ENCODE measurements at places on chromosomes 12 and 14.

DNA sequence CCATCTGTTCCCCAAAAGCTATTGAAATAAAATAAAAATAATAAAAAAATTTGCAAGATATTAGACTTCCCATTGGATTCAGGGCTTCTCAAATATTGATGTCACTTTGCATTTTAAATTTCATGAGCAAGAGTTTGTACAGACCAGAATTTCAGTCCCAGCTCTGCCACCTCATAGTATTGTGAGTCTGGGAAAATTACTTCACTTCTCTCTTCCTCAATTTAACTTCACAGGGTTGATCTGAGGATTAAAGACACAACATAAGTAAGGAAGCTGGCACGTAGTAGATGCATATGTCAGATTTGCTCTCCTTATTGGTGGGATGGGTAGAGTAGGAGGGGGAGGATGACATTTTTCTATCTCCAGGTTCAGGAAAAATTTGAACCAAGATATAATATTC, 32.8 kb downstream of the COX8C start:
- DNase-seq: no peak

- no peak for DNase-seq
Observed at GRCh38 chr12:116372815-116373214, 95.3 kb upstream of the MED13L start.

DNA sequence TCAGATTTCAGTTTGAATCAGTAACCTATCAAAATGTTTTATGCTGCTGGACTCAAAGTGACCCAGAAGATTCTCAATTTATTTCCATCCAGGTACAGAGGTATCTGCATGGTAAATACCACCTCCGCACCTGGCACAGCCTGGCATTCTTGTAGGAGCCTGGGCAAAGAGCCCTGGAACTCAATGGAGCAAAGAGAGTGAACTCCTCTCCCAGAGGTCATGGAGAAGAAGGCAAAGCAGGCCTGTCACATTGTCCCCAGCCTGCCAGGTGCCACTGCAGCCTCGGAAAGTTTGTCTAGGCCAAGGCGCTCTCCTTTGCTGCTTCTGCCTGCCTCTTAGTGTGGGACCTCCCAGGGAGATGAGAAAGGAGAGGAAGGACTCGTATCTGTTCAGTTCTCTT, 319.8 kb downstream of the ZFP36L1 start:
- no peak for DNase-seq

- DNase-seq: no peak
Observed at GRCh38 chr12:116837097-116837496, 44.1 kb downstream of the HRK start.

DNA sequence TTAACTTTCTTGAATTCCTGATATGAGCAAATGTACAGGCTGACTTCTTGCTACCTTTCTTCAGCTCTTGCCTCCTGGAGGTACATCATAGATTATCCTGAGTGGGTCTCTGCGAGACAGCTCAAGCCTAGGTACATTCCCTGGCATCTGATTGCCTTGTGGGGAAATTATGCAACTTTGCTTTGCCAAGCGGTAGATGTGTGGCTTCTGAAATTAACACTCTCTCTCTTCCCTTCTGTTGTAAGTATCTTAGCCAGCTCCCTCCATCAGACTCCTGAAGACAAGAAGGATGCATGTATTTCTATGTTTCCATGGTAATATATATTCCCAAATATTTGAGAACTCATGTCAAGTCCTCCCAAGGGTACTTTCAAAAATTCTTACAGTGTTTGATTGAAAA, 16.2 kb upstream of the SLC16A7 start:
- DNase-seq: no peak

GRCh38 chr12:47967461-47968321, 4.3 kb downstream of the TMEM106C start:
- no peak for DNase-seq

- DNase-seq: no peak
Observed at GRCh38 chr14:54108481-54109471, 152.2 kb upstream of the BMP4 start.

DNA sequence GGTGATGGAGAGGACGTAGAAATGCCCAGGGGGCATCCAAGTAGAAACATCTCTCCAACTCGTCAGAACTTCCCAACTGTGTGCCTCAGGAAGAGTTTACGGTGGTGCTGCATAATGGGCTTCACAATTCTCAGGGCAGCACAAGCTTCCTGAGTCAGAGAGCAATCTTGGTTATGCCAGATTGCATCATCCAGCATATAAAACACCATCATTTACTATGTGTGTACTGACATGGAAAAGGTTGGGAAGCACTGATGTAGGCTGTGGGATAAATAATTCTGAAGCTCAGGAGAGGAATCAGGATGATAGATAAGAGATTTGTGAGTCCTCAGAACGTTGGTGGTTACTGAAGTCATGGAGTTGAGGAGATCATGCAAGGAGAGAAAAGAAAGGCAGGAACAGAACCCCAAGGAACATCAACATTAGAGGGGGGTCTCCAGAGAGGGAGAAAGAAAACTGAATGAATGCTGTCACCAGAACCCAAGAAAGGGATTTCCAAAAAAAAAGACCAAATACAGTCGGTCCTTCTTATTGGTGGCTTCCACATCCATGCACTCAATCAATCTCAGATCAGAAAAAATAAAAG, 4.7 kb upstream of the NCKAP5L start:
- no peak for DNase-seq

DNA sequence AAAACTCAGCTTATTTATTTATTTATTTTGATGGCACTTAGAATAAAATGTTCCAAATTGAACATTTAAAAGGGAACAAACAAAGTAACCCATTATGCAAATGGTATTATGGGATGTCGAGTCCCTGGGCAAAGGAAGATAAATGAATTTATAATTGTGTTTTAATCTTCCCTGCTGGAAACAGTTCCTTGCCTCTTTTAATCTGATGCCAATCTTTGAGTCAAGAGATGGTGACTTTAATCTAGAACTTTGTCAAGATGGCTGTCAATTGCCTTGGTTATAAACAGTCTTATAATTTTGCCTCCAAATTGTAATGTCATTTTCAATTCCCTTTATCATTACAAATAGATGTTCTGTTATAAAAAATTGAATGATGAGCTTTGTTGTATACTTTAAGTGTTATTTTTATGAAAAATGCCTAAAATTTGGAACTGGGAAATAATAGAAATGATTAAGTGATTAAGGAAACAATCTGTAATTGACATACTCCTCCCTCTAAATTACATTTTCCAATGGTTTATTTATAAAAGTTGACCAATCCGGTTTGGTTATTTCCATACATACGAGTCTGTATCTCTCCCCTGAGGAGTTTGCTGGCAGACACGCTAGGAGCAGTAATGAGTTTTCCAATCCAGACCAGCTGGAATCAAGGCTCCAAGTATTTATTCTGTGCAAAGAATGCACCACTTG, 134.9 kb upstream of the FRMD6 start:
- no peak for DNase-seq

DNA sequence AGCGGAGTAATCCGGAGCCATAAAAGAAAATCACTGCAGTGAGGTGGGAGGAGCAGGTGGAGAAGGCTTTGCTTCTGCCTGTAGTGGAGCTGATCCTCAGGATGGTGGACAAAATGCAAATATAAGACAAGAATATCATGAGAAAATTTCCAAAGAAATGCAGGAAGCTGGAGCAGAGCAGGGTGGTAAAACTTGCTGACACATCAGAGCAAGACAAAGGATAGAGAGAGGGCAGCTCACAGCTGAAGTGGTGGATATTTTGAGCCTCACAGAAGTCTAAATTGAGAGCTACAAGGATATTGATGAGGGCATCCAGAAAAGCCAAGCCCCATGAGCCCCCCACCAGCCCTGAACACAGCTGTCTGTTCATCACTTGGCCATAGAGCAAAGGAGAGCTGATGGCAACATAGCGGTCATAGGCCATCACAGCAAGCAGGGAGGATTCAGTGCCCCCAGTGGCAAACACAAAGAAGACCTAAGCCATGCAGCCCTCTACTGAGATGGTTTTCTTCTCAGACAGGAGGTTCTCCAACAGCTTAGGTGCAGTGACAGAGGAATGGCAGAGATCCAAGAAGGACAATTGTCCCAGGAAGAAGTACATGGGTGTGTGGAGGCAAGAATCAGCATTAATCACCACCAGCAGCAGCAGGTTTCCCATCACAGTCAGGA, 30.0 kb upstream of the ANP32D start:
- DNase-seq: no peak

GRCh38 chr12:27246141-27246540, 2.1 kb downstream of the STK38L start:
- DNase-seq: no peak
